Fibroblast of skin of scalp (primary cell): ENCODE measurements at places on chromosomes 1 and 21.

GRCh38 chr1:84344286-84344685 lies 42.8 kb downstream of the SAMD13 start:
- peak; percentile 48 for DNase-seq

GRCh38 chr1:36585569-36586548 lies 103.1 kb upstream of the CSF3R start:
- no peak for DNase-seq

DNA sequence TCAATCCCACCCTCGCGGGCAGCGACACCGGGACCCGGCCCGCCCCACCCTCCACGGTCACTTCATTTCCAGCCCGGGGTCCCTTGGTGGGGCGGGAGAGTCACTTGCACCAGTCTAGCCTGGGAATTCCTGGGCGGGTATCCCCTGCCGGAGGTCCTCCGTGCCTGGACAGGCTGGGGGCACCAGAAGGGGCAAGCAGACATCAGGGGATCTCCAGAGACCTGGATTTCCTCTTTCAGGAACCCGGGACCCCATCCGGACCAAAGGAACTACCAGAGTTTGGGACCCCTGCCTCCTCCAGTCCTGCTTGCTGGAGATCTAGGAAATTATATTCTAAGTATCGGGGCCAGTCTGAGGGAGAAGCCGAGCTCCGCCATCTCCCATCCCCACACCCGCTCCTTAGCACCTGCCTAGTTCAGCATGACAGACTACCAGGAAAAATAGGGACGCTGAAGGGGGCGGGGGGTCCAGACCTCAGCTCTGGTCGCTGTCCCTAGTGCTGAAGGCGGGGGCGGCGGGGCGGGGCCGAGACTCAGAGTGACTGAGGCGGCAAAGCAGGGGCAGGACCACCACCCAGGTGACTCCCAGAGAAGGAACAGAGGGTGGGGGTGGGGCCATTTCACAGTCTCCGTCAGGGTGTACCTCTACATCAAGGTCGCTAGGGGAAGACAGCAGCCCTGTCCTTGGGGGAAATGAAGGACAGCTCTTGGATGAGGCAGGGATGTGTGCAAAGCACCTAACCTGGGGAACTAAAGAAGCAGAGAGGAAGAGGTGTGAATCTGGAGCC lies 832 bp downstream of the HCN3 start:
- peak; percentile 36 for DNase-seq

GRCh38 chr1:203128716-203129500 lies 1.4 kb downstream of the ADORA1 start:
- DNase-seq = no peak

DNA sequence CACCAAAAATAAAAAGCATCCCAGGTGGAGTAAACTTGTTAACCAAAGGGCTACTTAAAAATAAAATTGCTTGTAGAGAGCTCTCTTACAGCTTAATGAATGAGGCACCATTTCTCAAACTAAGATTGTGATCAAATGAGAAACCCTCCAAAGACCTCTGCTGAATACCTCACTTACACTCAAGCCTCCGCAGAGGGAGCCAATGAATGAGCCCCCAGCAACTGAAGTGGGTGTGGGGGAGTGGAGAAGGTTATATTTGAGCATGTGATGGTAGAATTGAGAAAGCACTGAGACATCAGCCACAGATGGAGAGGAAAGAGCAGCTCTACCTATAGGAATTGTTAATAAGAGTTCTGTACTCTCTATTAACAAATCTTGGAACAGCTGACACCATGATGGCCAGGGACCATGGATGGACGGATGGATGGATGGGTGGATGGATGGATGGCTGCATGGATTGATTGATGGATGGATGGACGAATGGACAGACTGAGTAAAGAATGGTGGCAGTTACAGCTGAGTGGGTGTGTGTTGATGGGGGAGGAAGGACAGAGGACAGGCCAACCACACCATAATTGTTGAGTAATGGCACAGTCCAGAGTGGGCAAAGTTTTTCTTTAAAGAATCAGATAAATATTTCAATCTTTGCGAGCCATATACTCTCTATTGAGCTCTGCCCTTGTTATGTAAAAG lies 20.3 kb upstream of the TIAM1 start:
- no peak for DNase-seq

GRCh38 chr1:53133261-53134041 lies 9.0 kb downstream of the SLC1A7 start:
- DNase-seq = no peak

DNA sequence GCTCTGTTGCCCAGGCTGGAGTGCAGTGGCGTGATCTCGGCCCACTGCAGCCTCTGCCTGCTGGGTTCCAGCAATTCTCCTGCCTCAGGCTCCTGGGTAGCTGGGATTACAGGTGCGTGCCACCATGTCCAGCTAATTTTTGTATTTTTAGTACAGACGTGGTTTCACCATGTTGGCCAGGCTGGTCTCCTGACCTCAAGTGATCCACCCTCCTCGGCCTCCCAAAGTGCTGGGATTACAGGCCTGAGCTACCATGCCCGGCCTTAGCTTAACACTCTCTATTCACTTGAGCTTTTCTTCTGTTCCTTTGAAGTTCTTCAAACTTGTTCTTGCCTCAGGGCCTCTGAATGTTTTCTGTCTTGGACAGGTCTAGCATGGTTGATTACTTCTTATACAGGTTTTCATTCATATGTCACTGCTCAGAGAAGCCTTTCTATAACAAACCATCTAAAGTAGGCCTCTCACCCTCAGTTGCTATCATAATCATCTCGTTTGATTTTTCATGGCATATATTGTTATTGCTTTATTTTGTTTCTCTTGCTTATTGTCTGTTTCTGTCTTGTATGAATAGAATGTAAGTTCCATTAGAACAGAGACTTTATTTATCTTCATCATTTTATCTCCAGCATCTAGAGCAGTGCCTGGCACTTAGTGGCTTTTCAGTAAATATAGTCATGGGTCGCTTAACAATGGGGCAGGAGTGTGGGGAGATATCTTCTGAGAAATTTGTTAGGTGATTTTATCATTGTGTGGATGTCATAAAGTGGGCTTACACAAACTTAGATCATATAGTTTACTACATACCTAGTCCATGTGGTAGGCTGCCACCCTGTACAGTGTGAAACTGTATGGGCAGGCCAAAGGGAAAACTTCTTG lies 12.1 kb downstream of the OSBPL9 start:
- DNase-seq = no peak

- no peak for DNase-seq
Measured at GRCh38 chr1:89546934-89547562, 22.4 kb downstream of the LRRC8B start.

DNA sequence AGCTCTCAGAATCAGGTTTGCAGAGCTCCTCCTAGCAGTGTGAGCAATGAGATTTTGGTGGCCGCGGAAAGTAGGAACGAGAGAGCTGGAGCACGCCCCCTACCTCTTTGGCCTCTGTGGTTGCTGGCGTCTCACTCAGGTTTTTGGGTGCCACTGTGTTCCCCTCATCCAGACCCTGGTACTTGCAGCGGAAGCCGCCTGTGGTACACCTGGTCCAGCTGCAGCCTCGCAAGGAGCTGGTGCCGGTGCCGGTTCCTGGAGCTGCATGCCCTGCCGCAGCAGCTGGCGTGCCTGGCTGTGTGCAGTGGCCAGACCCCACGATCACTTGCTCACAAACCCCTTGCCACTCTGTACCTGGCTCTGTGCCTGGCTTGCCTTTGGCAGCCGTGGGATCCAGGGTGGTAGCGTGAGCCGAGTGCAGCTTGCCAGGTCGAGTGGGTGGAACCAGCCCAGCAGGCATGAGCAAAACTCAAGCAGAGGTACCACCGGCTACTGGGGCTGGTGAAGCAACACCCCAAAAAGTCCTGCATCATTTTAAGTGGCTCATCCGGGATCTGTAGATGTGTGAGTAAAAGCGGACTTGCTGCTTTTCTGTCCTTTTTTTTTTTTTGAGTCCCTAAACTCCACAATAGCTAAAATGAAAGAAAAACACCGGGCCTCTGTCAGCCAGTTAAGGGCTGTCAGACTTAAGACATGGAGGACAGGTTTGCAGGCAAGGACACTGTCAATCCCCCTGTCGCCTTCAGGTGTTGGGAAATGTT lies 844.9 kb downstream of the KCNT2 start:
- no peak for DNase-seq

DNA sequence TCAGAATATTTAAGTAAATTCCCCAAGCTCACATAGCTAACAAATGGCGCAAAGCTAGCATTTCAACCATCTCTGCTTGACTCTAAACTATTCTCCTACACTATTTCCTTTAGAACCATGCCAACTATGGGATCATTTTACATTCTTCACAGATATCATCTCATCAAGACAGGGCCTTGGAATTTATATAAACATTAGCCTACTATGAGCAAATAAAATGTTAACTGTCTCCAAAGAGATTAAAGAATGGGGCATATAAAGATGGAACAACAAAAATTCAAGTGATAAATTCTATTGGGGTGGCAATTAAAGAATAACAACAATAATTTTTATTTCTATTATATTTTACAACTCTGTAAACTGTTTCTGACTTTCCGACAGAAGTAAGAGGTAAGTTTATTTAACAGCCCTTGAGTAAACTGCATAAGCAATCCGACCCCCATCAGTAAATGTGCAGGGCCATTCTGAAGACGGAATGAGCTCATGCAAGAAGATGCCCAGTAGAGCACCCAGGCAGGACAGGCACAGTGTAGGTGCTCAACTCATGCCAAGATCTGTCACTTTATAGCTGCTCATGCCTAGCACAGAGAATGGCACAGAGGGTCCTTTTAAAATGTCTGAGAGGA lies 261.9 kb downstream of the VAV3 start:
- peak; percentile 66 for DNase-seq

GRCh38 chr21:33268737-33269441 lies 2.7 kb downstream of the IL10RB start:
- DNase-seq = no peak

DNA sequence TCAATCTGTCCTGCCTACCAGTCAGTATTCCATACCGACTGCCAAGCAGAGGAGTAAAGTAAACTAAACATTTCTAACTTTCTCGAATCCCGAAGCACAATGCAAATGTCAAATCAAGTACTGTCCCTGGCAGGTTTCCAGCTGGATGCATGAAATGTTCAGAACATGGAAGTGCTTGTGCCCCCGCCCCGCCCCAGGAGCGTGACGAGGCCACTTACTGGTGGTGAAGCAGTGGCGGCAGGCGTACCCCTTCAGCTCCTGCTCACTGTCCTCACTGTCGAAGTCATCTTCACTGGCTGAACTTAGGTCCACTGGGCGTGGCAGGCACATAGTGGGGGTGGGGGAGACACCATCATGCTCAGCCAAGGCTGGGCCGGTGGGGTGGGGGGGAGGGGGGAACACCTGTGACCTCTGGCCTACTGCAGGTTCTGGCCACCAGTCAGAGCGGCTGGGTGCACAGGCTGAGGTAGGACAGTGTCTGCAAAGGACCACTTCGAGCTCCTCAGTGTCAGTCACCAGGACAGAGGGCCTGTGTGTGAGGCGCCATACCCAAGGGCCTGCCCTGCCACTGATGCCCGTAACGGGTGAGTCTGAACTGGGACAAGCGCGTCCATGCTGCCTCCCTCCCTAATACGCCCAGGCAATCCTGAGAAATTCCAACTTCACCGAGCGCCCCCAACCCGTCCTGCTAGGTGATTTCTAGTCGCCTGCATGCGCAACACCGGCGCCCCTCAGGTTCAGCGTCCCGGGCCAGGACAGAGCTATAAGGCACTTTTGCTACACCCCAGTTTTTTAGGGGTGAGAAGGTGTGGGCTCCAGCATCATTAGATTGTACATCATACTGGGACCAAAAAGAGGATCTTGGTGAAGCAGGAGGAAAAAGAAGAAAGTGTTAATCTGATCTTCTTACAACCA lies 46.9 kb downstream of the SLC45A1 start:
- no peak for DNase-seq

DNA sequence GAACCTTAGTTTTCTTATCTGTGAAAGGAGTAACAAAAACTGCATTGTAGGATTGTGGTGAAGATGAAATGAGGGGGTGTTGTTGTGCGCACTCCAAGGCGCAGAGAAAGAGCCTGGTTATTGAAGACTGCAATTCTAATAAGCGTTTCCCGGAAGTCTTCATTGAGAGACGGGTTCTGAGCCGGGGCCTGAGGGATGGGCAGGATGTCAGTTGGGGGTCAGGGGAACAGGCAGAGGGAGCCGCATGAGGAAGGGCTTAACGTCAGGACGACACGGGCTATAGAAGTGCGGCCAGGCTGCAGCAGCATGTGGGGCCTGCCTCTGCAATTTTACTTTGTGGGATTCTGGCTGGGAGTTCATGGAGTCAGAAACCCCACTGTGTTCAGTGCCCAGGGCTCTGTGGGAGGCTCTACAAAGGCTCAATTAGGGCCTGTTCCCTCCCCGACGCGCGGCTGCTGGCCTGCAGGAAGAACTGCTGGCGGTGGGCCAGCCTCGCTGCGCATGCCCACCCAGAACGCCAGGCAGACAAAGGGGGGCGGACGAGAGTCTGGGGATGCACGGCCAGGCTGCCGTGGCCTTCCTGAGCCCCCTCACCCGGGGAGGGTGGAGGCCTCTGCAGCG lies 20.7 kb downstream of the TRIM62 start:
- peak; percentile 78 for DNase-seq

DNA sequence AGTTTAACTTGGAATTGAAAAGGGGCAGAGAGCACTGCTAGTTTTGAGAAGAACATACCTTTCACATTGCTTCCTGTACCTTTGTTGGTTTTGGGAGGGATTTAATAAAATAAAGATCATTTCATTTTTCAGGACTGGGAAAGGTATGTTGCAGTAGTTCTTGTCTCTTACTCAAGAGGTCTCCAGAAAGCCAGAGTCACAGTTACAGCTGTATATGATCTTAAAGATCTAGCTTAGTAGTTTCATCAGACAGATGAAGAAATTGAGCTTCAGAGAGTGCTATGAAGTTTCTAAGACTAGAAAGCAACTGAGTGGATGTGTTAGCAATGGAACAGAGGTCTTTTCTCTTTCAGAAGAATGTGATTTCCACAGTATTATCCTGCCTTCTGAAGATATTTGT lies 1.0 kb downstream of the OR10K2 start:
- no peak for DNase-seq

- DNase-seq = peak; percentile 78
Measured at GRCh38 chr1:94039514-94039870, 81.5 kb downstream of the ABCA4 start.

DNA sequence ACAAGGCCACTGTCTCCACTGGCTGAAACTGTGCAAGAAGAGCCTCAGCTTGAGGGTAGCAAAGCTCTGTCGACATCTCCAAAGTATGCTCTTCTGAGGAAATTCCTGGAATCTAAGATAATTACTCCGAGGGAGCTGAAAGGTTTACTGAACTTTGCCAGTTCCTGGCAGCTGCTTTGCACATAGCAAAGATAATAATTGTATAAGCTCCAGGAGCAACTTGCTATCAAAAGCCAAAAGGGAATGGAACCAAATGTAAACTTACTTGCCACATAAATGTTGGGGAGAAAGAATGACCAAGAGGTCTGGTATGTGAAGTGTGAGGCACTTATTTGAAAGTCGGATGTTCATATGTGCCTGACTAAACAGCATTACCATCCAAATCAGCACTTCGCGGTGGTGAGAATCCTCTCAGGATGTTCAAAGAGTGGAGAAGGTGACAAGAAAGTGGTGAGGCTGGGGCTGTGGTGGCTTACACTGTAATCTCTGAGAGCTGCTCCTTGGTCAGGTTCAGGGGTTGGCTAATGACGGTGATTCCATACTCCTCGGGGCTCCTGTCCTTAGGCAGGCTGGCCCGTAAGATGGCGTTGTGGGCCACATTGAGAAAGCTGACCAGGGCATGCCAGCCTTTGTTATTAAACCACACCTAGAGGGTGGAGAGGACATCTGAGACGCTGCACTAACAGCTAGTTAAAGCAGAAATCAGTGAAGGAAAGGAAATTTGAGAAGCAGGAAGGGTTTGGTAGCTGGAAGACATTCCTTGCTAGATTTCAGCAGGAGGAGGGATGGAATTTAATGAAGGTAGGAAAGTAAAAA lies 100.0 kb downstream of the ABCA4 start:
- peak; percentile 92 for DNase-seq

- no peak for DNase-seq
Measured at GRCh38 chr21:42670884-42671283, 17.5 kb downstream of the PDE9A start.

- no peak for DNase-seq
Measured at GRCh38 chr1:184911103-184911745, 63.1 kb downstream of the NIBAN1 start.
